ENCODE measurements at places on chromosomes 3 and 15. TPM values are rescaled to one million over a fixed set of nuclear protein-coding genes. Genes with fewer than 3 reads are reported as not detected.
A peak's percentile ranks its signal among the peaks of the same experiment; 100 is the strongest.

- DNase-seq = no peak
Observed at GRCh38 chr15:78392430-78392829, 45.6 kb upstream of the IREB2 start.

DNA sequence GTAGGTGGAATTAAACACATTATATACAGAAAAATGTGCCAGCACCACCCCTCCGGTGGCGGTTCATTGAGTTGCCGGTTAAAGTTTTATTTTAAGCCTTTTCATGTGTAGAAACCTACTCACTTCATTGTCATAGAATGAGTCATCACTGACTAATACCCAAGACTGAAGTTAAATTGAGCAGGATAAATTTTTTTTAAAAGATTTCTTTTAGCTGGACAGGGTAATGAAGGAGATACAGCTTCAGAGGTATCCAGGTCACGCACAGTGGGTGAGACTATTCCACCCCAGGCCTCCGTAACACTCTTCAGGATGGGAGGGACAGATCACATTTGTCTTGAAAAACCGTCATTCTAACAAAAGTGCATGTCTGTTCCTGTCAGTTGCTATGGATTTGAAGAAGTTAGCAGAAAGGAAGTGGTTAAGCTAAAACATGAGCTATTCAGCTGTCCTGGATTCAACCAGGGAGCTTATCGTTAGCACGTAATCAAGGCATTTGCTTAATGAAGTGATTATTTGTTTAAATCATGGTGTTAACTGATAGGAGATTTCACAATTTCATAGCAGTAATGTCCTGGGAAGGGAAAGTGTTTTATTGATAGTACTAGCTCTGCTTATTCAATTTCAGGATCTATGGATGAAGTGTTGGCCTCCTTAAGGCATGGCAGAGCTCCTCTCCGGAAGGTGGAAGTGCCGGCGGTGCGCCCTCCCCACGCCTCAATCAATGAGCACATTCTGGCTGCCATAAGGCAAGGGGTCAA, 23.4 kb downstream of the WHAMM start:
- DNase-seq = no peak

DNA sequence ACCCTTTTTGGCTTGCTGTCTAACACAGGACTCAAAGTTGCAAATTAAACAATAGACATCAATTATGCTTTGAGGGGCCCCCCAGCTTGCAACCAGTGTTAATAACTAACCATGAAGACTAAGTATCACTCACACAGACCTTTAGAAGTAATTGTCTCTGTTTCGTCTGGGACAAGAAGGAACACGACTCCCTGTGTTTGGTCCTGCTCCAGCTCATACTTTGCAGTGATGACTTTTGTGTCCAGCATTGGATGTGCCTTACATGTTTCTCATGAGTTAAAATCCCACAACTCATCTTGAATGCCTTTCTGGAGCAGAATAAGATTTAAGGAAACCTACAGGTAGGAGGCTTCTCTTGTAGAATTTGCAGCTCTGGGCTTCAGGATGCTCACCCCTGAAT, 53.1 kb downstream of the GMNC start:
- no peak for DNase-seq

DNA sequence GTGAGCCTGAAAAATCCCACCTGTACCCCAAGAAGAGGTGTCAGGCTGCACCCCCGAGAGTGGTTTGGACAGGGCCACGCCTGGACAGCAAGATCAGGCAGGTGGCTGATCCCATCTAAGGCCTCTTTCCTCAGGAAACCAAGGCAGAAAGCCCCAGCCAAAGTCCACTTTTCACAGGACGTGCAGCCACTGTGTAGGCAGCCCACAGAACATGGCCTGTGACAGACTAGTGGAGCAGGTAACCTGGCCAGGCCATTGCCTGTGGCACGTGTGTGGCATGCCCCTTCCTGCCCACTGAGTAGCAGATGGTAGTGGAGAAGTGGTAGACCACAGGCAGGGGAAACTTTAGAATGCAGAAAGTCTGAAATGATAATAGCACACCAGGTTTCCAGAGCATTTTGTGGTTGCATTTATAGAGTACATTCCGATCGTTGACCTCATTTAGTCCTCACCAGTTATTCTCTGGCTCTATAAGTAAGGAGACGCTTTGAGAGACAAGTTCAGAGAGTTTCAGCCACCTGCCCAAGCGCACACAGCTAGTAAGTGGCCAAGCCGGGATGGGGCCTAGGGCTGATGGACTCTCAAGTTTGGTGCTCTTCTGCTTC, 68.7 kb downstream of the AAGAB start:
- DNase-seq = no peak

- no peak for DNase-seq
Observed at GRCh38 chr3:17039594-17039993, 154.8 kb downstream of the PLCL2 start.

GRCh38 chr3:70464876-70465275, 152.4 kb upstream of the MDFIC2 start:
- no peak for DNase-seq

- no peak for DNase-seq
Observed at GRCh38 chr3:61687206-61687605, 125.8 kb downstream of the PTPRG start.

DNA sequence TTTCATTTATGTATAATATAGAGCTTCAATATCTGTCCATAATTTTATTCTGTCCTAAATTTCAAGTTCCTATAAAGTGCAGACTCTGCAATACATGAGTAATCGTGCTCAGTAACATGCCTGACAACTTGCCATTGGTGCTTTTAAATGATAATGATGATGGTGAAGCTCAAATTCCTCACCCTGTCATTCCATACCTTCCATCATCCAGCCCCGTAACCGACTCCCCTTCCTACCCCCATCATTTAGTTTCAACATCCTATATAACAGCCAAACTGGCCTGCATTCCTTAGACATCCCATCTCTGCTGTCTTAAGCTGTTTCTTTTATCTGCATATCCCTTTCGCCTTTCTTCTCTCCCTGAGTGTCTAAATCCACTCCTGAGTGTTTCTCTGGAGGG, 67.2 kb upstream of the DLG1 start:
- DNase-seq = no peak

GRCh38 chr3:122577409-122578031, at the start of gene PARP15:
PARP15 (plus strand) TSS chr3:122577650; CDS start chr3:122577668, 18 bp downstream.
- DNase-seq = peak; percentile 12

- DNase-seq = no peak
Observed at GRCh38 chr3:63473641-63474166, 178.8 kb upstream of the SNTN start.

Gene TRIM71
- total RNA-seq = 0.07 TPM

Gene BNC1
- not detected for total RNA-seq

Gene GCSAM
- 4.8 TPM for total RNA-seq

Gene NEK11
- 2.8 TPM for total RNA-seq

Measured in CD8-positive, alpha-beta memory T cell (primary cell).